Renal pelvis (tissue), 12 donors: ENCODE measurements at places on chromosomes 4 and X. TPM values are rescaled to one million over a fixed set of nuclear protein-coding genes. Genes with fewer than 3 reads are reported as not detected.

DNA sequence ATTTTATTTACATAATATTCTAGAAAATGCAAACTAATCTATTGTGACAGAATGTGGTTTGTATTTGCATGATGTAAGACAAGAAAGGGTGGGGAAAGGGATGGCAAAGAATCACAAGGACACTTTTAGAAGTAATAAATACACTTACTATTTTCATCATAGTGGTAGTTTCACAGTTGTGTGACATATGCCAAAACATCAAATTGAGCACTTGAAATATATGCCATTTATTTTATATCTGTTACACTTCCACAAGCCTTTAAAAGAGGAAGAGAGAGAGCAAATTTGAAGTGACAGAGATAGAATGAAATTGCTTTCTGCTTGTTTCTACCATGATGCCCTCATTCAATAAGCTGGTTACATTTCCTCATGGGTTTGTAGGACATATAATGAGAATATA, 230.0 kb upstream of the NWD2 start:
- DNase-seq = no peak

GRCh38 chr4:8502371-8502770, 61.8 kb downstream of the TRMT44 start:
- no peak for DNase-seq

GRCh38 chr4:37602454-37603069, 83.6 kb downstream of the RELL1 start:
- no peak for DNase-seq

Gene CXCL6
- not detected for polyA plus RNA-seq

GRCh38 chr4:70712604-70713452, 8.9 kb upstream of the RUFY3 start:
- DNase-seq = no peak

DNA sequence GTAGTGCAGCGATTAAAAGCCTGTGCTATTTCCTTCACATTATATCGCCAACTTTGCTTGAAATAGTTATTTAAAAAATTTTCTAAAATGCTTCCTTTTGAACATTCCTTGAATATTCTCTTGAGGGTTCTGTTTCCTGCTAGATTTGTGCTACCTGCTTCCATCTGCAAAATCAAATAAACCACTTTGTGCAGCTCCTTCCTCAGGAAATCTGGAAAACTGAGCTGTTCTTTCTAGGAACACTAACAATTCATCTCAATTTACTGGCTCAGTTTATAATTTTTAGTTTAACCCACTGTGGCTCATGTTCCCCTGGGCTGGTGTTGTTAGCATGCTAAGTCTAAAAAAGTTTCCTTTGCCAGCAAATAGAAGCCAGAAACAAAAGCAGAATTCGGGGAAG, 88.1 kb upstream of the LCORL start:
- no peak for DNase-seq

DNA sequence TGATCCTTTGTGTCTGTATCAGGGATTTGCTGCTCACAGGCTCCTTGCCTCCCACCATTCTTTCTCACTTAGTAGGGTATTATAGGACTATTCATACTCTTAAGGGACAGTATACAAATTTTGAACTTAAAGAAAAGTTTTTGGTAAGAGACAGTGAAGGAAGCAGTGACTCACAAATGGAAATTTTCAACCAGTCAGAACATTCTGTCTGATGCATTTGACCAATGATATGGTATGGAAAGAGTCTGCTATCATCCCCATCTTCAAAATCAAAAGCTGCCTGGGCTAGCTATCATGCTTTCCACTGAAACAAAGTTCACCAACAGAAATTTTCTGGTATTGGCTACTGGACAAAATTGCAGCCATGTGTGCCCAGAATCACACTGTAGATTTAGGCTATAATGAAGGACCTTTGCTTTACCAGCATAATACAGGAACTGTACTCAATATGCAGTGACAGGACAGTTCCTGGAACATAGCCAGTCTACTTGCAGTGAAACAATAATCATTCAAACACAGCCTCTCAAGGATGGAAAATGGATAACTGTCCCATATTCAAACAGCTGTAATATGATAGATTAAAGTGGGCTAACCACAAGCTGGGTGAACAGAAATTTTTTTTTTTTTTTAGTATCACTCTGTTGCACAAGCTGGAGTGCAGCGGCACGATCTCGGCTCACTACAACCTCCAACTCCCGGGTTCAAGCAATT, 109.0 kb upstream of the ACSL4 start:
- no peak for DNase-seq

Gene GNL3L
- polyA plus RNA-seq = 24.8 TPM

Gene MAGEA11
- not detected for polyA plus RNA-seq

DNA sequence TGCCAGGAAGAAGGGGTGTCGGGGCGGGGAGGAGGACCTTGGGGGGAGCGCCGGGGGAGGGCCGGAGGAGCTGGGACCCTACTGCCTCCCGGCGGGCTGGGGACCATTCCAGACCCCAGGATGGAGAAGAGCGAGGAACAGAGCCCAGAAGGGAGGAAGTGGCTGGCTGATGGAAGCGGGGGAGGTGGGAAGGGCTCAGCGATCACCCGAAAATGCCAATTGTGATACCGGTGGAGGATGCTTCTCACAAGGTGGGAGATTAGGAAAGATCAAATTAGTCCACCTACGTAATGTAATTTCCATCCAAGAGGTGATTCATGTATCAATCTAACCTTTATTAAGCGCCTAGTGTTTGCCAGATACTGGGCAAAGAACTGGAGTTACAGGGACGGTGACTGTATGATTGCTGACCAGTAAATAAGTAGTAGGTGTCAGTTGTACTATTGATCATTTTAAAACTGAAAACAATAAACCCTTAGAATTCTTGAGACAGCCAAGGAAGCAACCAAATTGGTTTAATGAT, 452 bp upstream of the RAI2 start:
- DNase-seq = no peak

GRCh38 chr4:4852591-4853362, 6.7 kb upstream of the MSX1 start:
- no peak for DNase-seq

DNA sequence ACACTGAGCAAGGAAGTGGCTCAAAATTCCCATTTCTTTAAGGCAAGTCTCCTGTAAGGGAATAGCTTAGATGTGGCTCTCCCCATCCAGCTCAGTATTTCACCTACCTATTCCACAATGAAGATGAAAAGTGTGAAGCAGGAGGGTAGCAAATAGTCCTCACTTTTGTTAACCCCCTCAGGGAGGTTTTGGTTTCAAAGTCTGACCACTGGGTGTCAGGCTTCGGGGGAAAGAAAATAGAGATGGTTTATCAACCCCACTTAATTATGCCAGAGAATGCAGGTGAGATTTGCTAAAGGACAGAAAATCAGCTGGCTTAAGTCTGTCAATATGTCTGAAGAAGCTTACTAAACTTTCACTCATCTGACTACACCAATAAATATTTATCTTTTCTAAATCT, 69.5 kb downstream of the DHX15 start:
- DNase-seq = no peak

Gene GABRB1
- polyA plus RNA-seq = 0.27 TPM
